Adrenal gland (tissue), 19 donors: ENCODE measurements at places on chromosomes 4 and X. TPM values are rescaled to one million over a fixed set of nuclear protein-coding genes. Genes with fewer than 3 reads are reported as not detected.

KLHL13 gene
- 7.5 TPM for total RNA-seq

- DNase-seq, result no peak
Observed at GRCh38 chr4:176031922-176032321, 33.7 kb upstream of the WDR17 start.

DNA sequence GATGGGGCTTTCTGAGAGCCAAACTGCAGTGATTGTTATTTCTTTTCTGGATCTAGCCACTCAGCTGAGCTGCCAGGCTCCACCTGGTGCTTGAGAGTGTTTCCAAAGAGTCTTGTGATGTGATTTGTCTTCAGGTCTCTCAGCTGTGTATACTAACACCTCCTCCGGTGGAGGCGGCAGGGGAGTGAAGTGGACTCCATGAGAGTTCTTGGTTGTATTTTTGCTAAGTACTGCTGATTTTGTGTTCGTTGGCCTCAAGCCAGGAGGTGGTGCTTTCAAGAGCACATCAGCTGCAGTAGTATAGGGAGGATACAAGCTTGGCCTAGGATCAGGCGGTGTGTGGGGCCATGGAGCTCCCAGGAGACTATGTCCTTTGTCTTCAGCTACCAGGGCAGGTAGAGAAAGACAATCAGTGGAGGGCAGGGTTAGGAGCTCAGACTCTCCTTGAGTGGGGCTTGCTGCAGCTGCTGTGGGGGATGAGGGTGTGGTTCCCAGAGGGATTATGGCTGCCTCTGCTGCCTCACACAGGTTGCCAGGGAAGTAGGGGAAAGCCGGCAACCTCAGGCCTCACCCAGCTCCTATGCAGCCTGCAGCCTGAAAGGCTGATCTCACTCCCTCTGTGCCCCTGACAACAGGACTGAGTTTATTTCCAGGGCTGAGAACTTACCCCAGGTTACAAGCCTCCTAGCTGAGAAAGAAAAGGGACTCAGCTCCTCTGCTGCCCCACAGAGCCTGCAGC is 62.4 kb downstream of the NPFFR2 start:
- DNase-seq, result no peak

- no peak for DNase-seq
Observed at GRCh38 chr4:152999346-153000075, 63.4 kb downstream of the FHDC1 start.

DNA sequence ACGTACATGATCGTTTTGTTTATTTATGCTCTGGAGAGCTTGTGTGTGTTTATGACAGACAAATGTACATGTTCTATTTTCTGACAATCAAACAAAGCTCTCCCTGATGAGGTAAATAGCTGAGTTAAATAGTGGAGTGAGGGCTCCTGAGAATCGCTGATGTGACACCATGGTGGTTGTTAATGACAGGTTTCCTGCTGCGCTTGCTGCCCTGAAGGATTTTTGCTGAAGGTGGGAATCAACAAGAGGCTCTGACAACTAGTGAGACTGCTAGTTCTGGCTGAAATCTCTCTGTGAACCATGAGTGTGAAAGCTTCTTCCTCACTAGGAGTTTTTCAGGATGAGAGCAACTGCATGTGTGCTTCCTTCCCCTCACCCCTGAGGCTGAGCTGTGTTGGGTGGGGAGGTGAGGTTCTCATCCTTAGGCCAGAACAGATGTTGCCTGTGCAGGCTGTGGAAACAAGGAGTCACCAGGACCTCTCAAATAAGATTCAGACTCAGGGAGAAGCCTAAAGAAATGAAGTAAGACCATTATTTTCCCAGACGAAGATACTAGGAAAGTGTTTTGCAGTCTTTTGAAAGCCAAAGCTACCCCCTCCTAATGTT is 173.4 kb upstream of the JADE1 start:
- DNase-seq, result no peak
